ENCODE measurements at places on chromosomes 16 and 17.
A peak's percentile ranks its signal among the peaks of the same experiment; 100 is the strongest.

GRCh38 chr17:68870161-68870826, 84.9 kb downstream of the ABCA8 start:
- H3K4me3 ChIP-seq: no peak overlapping the region
- no peak for DNase-seq
- H3K27me3 ChIP-seq: no peaks in the 10 kb centered on the region
- no peaks in the 10 kb centered on the region for H3K36me3 ChIP-seq
- H3K27ac ChIP-seq: no peak overlapping the region
- H3K4me1 ChIP-seq: peaks cover 4% of the 10 kb centered on the region

- H3K4me1 ChIP-seq: peaks cover 17% of the 10 kb centered on the region
- no peak overlapping the region for H3K27ac ChIP-seq
- H3K4me3 ChIP-seq: peak overlapping the region; percentile 65
These were observed 29.7 kb downstream of the DCAKD start for GRCh38 chr17:45021607-45022287.

DNA sequence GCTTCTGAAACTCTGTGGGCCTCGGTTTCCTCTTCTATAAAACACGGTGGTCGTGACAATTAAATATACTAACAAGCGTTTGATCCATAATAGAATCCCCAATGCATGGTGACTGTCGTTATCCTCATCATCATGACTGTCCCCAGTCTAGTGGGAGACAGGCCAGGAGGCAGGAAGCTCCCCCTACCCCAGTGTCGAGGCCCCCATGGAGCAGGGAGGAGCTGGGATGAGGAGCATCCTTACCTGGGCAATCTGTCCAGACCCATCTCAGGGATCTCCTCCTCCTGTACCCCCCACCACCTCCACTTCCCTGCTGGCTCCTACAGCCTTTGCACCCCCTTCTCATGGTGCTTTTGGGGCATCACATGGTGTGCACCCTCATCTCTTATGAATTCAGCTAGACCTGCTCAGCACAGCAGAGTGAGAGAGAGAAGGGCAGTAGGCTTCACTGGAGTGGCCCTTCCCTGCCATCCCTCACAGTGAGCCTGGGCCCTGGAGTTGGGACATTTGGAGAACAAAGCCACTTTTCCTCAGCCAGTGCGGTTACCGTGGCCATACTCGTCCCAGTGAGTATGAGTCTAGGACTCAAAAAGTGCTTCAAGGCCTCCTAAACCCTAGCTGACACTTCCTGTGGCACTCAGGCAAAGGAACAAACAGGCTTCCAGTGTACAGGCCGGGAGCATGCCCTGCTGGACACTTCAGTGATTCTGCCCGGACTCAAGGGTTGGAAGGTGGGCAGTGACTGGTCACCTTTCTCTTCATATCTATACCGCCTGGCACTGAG, 148.6 kb downstream of the CLEC16A start:
- peak overlapping the region; percentile 18 for H3K4me3 ChIP-seq
- no peaks in the 10 kb centered on the region for H3K27me3 ChIP-seq
- peaks cover 17% of the 10 kb centered on the region for H3K36me3 ChIP-seq
- H3K4me1 ChIP-seq: peaks cover 19% of the 10 kb centered on the region
- H3K27ac ChIP-seq: no peak overlapping the region
- DNase-seq: no peak

DNA sequence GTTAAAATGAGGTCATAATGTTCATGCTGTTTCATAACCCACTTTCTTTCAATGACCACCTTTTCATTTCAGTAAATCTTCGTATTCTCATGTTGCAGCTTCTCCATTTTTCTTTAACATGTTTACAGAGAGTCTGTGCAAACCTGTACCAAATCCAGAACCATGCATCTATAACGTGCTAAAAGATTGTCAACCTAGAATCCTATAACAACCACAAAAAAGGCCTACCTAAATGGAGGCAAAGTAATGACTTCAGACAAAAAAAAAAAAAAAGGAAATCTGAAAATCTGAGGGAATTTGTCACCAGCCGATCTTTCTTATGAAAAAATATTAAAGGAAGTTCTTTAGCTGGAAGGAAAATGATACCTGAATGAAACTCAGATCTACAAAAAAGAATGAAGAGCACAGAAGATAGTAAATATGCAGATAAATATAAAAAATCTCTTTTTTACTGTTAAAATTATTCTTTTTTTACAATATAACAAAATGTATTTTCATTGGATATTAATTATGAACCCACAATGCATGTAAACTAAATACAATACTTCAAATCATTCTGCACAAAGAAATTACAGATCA, 1.4 kb upstream of the SLFN11 start:
- no peaks in the 10 kb centered on the region for H3K27me3 ChIP-seq
- H3K36me3 ChIP-seq: no peaks in the 10 kb centered on the region
- no peak for DNase-seq
- peaks cover 5% of the 10 kb centered on the region for H3K4me1 ChIP-seq

GRCh38 chr16:68776821-68777485, 39.9 kb downstream of the CDH1 start:
- no peaks in the 10 kb centered on the region for H3K27me3 ChIP-seq
- no peak overlapping the region for H3K27ac ChIP-seq
- no peak overlapping the region for H3K4me3 ChIP-seq
- DNase-seq: no peak

- no peak overlapping the region for H3K4me3 ChIP-seq
- H3K27ac ChIP-seq: no peak overlapping the region
- no peak for DNase-seq
- H3K4me1 ChIP-seq: peaks cover 12% of the 10 kb centered on the region
- H3K36me3 ChIP-seq: no peaks in the 10 kb centered on the region
- H3K27me3 ChIP-seq: peaks cover 3% of the 10 kb centered on the region
These were observed 27.8 kb upstream of the TAC4 start for GRCh38 chr17:49875685-49876084.

- DNase-seq: peak; percentile 87
- peaks cover 10% of the 10 kb centered on the region for H3K27me3 ChIP-seq
- peak overlapping the region; percentile 30 for H3K27ac ChIP-seq
- no peaks in the 10 kb centered on the region for H3K36me3 ChIP-seq
- H3K4me1 ChIP-seq: peaks cover 3% of the 10 kb centered on the region
These were observed 20.9 kb upstream of the KRT19 start for GRCh38 chr17:41548844-41549595.

- DNase-seq: no peak
- H3K4me1 ChIP-seq: peaks cover 49% of the 10 kb centered on the region
- peak overlapping the region; percentile 18 for H3K27ac ChIP-seq
- H3K36me3 ChIP-seq: peaks cover 12% of the 10 kb centered on the region
- no peak overlapping the region for H3K4me3 ChIP-seq
- peaks cover 12% of the 10 kb centered on the region for H3K27me3 ChIP-seq
These were observed 8.2 kb downstream of the SLC46A1 start for GRCh38 chr17:28397687-28398279.

GRCh38 chr16:10296956-10297340, 88.9 kb upstream of the ATF7IP2 start:
- H3K27ac ChIP-seq: no peak overlapping the region
- H3K27me3 ChIP-seq: peaks cover 2% of the 10 kb centered on the region
- no peak for DNase-seq
- no peak overlapping the region for H3K4me3 ChIP-seq
- H3K36me3 ChIP-seq: peaks cover 6% of the 10 kb centered on the region

DNA sequence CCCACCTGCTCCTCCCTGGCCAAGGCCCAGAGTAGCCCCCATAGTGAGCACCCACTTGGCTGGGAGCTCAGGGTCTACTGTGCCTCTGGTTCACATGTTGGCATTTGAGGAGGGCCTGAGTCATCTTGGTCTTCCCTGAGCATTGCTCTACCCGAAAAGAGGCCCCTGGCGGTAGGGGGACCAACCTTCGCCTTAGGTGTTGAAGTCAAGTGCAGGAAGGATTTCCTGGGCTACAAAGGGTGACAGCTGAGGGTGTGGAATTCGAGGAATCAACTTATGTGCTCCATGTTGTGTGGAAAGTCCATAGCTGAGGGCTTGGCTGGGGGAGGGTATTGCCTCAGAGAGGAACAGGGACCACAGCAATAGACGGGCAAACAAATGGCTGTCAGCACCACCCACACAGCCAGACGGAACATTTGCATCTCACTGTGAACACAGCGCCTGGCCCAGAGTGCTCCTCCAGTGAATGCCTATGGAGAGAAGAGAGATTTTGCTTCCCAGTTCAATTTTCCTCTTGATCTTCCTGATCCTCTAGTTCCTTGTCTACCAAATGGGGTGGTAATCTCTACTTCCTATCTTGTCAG, 35.6 kb upstream of the NGFR start:
- peaks cover 4% of the 10 kb centered on the region for H3K36me3 ChIP-seq
- no peak overlapping the region for H3K27ac ChIP-seq
- H3K4me3 ChIP-seq: no peak overlapping the region
- peaks cover 10% of the 10 kb centered on the region for H3K27me3 ChIP-seq

DNA sequence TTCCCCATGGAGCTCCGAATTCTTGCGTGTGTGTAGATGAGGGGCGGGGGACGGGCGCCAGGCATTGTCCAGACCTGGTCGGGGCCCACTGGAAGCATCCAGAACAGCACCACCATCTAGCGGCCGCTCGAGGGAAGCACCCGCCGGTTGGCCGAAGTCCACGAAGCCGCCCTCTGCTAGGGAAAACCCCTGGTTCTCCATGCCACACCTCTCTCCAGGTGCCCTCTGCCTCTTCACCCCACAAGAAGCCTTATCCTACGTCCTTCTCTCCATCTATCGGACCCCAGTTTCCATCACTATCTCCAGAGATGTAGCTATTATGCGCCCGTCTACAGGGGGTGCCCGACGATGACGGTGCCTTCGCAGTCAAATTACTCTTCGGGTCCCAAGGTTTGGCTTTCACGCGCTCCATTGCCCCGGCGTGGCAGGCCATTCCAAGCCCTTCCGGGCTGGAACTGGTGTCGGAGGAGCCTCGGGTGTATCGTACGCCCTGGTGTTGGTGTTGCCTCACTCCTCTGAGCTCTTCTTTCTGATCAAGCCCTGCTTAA, 617 bp upstream of the SENP3 start:
- H3K36me3 ChIP-seq: peaks cover 16% of the 10 kb centered on the region
- peaks cover 33% of the 10 kb centered on the region for H3K4me1 ChIP-seq
- peaks cover 9% of the 10 kb centered on the region for H3K27me3 ChIP-seq
- DNase-seq: peak; percentile 90
- H3K27ac ChIP-seq: peak overlapping the region; percentile 74
- peak overlapping the region; percentile 92 for H3K4me3 ChIP-seq

GRCh38 chr16:50651835-50652438, 29.2 kb downstream of the SNX20 start:
- no peak overlapping the region for H3K27ac ChIP-seq
- peaks cover 5% of the 10 kb centered on the region for H3K27me3 ChIP-seq
- DNase-seq: no peak
- no peak overlapping the region for H3K4me3 ChIP-seq
- H3K4me1 ChIP-seq: no peaks in the 10 kb centered on the region
- H3K36me3 ChIP-seq: no peaks in the 10 kb centered on the region

- H3K4me1 ChIP-seq: no peaks in the 10 kb centered on the region
- H3K4me3 ChIP-seq: no peak overlapping the region
- no peak for DNase-seq
- H3K27me3 ChIP-seq: no peaks in the 10 kb centered on the region
These were observed 54.1 kb downstream of the XYLT1 start for GRCh38 chr16:17416461-17417311.

GRCh38 chr17:10036511-10037061, 131.5 kb upstream of the RCVRN start:
- no peak overlapping the region for H3K27ac ChIP-seq
- H3K27me3 ChIP-seq: peaks cover 3% of the 10 kb centered on the region
- DNase-seq: no peak
- H3K4me3 ChIP-seq: no peak overlapping the region
- peaks cover 7% of the 10 kb centered on the region for H3K4me1 ChIP-seq

DNA sequence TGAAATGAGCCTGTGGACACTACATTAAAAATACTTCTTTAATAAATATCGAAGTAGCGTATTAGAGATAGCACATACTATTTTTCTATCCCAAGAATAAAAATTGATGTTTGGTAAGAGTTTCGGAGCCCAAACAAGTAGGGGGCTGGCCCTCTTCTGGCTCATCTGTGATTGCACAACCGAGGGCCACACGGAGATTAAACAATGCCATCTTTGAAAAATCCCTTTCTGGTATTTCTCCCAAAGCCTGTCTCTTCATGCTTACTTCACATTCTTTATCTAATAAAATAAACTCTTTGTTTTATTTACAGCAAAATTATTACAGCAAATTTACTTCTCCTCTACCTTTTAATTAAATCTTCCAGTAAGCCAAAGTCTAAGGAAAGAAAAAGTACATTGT, 9.6 kb upstream of the MYH11 start:
- no peaks in the 10 kb centered on the region for H3K27me3 ChIP-seq
- H3K27ac ChIP-seq: no peak overlapping the region
- H3K36me3 ChIP-seq: peaks cover 7% of the 10 kb centered on the region
- no peak overlapping the region for H3K4me3 ChIP-seq
- no peak for DNase-seq

DNA sequence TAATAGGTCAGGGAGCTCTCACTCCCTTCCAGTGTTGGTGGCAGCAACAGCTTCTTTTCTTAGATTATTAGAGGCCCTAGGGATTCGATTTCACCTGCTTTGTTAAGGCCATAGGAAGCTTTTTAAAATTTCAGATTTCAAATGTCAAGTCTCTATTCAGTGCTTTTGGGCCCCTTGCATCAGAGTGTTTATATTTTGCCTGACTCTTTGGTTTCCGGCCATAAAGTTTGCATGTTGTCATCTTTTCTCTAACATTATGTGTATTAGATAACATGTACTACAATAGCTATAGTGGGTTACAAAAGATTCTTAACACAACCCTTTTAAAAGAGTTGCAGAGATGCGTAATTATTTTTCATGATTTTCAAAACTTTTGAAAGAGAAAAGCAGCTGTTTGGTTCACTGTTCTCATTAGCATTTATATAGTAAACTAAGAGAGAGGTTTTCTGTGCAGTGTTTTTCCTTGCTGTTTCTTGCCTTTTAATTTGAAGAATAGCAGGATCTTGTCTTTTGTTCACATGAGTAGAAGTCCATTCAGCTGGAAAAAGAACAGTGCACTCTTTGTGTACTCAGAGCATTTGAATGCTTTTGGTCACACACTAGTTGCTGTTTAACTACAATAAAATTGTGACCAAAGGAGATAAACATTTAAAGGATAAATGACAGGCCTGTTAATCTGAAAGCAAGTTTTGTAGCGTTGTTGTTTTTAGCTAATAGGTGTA, 52.5 kb downstream of the FTO start:
- no peak overlapping the region for H3K4me3 ChIP-seq
- H3K27ac ChIP-seq: peak overlapping the region; percentile 85
- peaks cover 1% of the 10 kb centered on the region for H3K27me3 ChIP-seq
- peaks cover 4% of the 10 kb centered on the region for H3K36me3 ChIP-seq
- no peak for DNase-seq

- no peak overlapping the region for H3K4me3 ChIP-seq
- no peak overlapping the region for H3K27ac ChIP-seq
- H3K4me1 ChIP-seq: peaks cover 17% of the 10 kb centered on the region
These were observed 112.6 kb downstream of the AIPL1 start for GRCh38 chr17:6322316-6322715.

All from endothelial cell (in vitro differentiated cells).